ENCODE measurements at places on chromosomes 13 and 19.

DNA sequence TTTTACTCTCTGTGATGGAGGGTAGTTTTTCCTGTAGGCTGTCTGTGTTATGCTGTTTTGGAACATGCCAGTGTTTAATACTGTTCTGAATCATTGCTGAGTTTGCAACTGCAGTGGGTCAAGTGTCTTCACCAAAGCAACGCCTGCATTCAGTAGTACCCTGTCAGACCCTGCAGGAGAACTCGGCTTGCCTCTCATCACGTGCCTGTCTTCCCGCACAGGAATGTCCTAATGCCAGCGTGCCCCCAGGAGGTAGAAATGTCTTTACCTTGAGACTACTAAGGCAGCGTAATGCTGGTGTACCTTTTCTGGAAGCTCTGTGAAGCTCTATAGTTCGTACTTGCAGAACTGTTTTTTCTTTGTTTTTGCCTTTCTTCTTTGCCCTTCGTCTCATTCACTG is 42.3 kb downstream of the POLR1D start:
- no peak for DNase-seq

DNA sequence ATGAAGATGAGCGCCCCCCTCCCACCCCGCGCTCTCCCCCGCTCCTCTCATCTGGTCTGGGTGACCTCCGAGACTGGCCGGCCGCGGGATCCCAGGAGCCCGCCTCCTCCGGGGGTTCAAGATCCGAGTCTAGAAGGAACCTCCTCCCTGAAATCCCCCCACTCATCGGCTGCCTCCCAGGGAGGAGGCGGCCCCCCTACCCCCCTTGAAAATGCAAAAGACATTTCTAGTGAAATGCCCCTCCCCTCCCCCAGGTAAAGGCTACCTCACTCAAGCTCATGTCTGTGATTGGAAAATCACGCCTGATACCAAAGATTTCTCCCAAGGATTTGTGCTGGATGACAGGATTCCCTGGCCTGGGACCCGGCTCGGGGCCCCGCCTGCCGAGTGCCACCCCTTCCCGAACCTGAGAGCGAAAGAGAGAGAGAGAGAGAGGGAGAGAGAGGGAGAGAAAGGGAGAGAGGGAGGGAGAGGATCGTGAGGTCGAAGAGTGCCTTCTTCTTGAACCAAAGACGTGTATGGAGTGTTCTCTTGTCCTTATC is 23.4 kb downstream of the ONECUT3 start:
- DNase-seq = no peak

DNA sequence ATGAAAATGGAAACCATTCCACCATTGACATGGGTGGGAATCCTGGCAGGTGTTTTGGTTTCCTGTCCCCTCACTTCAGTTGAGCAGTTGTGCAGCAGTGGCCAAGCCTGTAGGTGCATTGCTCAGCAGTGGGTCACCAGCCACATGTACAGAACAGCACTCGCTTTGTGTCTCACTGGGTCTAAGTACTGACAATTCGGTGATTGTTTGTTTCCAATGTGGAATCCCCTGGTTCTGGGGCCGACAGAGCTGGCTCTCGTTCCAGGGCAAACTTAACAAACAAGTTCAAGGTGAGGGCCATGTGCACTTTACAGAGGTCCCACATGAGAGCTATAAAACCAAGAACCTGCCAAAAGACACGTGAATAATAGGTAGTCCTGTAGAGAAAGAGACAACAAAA is 54.1 kb upstream of the SPATA13 start:
- no peak for DNase-seq

DNA sequence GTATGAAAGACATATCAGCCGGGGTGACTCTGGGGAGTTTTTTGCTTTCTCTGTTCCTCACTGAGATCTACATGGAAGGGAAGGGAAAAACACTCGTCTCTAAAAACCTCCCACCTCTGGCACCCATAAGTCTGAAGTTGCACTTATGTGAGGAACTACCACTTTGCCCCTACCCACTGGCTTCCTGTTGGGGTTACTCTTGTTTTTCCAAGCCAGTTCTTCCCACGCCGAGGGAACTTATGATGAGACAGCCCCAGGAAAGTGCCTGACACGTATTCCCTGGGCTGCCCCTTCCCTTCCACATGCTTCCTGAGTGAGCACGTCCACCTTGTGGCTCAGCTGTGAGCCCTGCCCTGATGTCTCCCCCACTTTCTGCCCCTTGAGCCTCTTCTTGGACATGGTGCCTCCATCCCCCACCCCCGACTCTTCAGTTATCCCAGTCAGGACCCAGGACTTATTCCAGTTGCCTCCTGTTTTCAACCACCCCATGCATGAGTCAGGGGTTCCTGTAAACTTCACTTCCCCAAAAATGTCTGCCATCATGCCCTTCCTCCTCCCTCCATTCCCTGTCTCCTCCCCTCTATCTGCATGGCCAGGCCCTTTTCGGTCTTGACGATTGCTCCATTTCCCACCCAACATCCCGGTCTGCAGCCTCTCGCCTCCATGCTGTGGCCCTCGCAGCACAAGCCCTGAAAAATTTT is 5.1 kb upstream of the SIGLEC7 start:
- DNase-seq = no peak

DNA sequence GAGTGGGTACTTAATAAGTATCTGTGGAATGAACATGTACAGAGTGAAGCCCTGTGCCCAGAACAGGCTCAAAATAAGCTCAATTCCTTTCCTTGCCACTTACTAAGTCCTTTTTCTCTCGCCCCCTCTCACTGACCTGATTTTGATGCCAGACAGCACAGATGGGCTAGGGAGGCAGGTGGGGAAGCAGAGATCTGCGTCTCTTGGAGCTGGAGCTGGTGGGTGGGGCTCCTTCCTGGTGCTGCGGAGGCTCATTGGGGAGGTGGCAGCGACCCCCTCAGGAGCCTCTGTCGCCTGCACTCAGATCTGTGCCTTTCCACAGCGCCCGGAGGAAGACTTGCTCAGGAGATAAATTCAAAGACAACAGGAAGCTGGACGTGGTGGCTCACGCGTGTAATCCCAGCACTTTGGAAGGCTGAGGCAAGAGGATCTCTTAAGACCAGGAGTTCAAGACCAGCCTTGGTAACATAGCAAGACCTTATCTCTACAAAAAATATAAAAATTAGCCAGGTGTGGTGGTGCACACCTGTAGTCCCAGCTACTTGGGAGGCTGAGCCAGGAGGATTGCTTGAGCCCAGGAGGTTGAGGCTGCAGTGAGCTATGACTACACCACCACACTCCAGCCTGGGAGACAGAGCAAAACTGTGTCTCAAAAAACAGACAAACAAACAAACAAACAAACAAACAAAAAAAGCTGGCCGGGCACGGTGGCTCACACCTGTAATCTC is 14.6 kb downstream of the AKT2 start:
- DNase-seq = no peak

GRCh38 chr19:20247016-20247683 is 80.1 kb downstream of the ZNF486 start:
- DNase-seq = no peak

GRCh38 chr19:54352546-54352945 is 12.2 kb downstream of the LAIR1 start:
- no peak for DNase-seq

- DNase-seq = no peak
Observed at GRCh38 chr19:3359919-3360420, 6.4 kb upstream of the NFIC start.

DNA sequence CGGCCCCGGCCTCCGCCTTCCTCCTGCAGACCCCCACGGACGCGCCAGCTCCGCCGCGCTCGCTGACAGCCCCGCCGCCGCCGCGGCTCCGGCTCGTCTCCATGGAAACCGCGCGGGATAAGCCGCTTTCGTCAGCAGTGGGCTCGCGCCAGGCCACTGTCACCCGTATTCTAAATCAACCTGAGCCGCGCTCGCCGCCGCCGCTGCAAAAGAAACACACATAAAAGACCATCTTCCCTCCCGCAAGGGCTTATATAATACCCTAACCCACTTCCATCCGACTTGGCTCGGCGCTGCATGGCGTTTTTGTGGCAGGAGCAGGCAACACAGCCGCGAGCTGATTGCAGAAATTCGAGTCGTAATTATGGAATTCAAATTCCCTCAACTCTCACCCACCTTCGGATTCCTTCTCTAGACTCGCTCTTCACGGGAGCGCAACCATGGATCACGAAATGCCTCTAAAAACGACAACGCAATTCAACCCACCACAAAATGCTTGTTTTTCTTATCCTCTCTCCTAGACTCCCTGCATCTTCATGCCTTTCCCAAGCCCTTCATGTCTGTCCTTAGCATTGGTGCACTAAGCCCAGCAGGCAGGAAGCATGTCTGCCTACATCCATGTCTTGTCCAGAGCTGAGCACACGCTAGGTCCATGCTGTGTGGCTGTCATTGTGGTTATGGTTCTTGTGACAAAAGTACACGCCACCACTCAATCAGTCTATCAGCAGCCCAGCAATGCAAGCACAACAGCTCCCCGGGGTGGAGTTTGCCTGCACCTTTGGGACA is at the start of gene AMER2:
Gene AMER2 (minus strand): TSS at position 772 of the 786 bp plus-strand sequence. CDS start 669 bp downstream, at position 103.
- no peak for DNase-seq
